Activated naive CD4-positive, alpha-beta T cell treated with anti-CD3 and anti-CD28 coated beads, Interleukin-2, amount 50 U/mL, for 16 hours (primary cell): ENCODE measurements at places on chromosomes 1 and 21.

DNA sequence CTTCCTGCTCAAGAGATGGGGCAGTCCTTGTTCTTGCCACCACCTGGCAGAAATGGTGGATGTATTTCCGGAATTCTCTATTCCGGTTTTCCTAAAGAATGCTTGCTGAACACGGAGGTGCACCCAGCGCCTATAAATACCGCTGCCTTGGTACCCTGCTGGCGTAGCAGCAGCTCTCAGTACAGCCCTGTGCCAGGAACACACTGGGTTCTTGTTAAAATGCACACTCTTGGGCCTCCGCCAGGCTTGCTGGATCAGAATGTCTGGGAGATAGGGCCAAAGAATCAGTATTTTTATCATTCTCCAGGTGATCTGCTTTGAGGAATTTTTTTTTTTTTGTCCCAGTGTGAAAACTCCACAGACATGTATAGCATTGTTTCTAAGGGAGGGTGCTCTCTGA is 54.2 kb downstream of the IGSF5 start:
- no peak for DNase-seq

GRCh38 chr1:220818421-220819173 is 31.9 kb downstream of the MTARC1 start:
- no peak for DNase-seq

- DNase-seq: no peak
These were observed 43.3 kb upstream of the DIRAS3 start for GRCh38 chr1:68093737-68094136.

DNA sequence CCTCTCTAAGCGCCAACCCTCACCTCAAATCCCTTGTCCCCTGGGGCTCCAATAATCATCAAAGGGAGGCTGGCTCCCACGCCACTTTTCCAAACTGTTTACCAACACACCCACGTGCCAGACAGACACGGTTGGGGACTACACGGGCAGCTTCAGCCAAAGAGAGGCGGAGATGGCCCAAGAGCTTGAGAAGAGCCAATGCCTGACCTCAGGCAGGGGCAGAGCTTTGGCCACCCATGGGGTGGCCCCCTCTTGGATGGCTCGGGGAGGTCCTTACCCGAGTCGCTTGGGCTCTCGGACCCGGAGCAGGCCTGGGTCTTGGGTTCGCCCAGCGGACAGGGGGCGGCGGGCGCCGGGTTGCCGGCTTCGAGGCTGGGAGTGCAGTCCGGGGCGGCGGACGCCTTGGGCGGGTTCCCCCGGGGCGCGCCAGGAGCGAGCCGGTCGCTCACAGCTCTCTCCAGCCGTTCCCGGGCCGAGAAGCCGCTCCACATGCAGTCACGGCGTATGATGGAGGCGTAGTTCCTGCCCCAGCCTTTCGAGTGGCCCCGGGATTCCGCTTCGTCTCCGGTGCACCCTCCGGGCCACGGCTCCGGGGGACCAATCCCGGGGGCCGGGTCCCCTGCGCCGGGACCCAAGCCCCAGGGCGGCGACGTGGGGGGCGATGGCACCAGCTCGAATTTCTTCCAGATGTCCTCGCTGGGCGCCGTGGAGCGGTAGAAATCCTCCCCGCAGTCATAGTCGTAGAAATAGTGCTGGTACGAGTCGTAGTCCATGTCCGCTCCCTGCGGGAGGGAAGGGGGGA is 854 bp downstream of the MYCL start:
- DNase-seq: peak; percentile 14

GRCh38 chr1:162240577-162240976 is 136.1 kb downstream of the SPATA46 start:
- no peak for DNase-seq

GRCh38 chr21:34999397-34999941 is 49.6 kb downstream of the RUNX1 start:
- DNase-seq: no peak

DNA sequence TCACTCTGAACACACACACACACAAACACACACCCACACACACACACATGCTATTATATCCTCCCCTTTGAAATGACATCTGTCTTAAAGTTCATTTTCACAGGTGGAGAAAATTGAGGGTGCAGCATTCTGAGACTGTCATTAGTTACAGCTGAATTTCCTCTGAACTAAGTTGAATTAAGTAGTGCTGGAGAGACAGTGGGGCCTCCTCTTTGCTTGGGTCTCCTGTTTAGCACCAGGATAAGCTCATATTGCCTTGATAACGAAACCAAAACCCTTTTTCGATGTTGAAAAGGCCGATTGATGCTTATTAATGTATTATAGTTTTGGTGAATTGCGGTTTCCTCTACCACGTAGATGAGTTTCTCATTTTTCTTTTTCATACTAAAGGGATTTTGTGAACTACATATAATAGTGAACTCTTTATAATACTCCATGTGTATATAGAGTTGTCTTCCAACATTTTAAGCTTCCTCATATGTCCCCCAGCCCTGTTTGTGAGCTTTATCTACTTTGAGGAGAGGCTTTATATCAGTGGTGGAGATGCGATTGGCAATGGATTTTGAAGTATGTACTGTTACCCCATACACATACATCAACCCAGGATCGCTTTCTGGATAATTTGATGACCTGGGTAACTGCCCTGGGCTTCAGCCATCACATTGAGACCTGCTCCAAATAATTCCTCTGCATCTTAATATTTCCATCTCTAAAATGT is 17.4 kb downstream of the DYNLT5 start:
- no peak for DNase-seq

DNA sequence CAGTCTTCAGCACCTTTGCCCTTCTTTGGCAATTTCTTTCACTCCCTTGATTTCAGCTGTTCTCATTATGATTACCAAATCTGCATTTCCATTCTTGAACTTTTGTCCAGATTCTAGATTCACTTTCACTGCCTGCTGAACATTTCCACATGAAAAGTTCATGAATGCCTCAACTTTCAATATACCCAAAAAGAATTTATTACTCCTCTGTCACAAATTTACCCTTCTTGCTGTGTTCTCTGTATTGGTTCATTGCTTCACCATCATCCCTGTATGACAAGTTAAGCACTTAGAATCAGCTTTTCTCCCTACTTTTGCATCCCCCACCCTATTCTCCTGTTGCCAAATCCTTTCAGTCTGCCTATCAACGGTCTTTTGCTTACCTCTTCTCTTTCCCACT is 112.6 kb upstream of the PKN2 start:
- no peak for DNase-seq
